GM03348 (cell line): ENCODE measurements at places on chromosomes 7 and 10.

DNA sequence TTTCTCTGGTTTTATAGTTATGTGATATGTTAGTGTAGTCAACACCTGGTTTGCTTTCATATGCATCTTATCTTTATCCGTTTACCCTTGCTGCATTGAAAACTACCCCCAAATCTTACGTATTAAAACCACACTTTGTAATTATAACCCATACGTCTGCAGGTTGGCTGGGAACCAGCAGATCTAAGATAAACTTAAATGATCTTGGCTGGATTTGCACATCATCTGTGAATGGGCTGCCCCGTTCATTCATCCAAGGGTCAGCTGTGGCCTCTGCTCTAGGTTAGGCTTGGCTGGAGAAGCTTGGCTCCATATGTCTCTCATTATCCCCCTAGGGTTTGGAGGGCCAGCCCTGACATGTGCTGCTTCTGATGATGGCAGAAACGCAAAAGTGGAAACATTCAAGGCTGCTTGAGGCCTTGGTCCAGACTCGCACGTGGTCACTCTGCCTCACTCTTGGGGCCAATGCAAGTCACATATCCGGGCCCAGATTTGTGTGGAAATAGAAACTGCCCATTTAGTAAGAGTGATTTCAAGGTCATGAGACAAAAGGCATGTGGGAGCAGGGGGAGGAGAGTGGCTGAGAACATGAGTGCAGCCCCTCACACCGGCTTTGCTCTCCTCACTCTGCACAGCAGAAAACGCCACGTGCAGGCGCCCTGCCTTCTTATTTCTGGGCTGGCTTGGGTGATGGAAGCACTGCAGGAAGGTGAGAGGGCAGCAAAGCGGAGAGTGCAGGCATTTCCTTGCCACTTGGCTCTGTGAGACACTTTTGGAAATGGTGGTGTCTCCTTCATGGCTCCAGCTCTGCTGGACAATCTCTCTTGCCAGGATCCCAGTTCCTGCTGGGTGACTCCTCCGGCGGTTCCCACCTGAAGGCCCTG is 553.8 kb downstream of the GLRX3 start:
- no peak for DNase-seq

DNA sequence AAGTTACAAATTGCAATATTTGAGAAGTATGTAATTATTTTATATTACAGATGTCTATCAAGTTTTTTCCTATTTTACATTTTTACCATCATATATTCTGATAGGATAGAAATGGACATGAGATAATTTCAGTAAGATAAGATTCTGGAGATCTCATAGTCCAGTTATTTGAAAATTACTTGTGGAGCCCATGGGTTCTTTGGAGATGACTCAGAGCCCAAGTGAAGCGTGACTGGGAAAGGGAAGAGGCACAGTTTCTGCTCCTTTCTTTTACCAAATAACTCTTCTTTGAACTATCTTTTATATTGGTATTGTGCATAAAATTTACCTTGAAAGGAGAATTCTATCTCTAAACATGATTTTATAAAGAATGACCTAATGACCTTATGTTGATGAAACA is 2.4 kb downstream of the CD36 start:
- DNase-seq = peak; percentile 45

- no peak for DNase-seq
Measured at GRCh38 chr7:37048674-37049073, 324.4 kb upstream of the AOAH start.

- peak; percentile 50 for DNase-seq
Measured at GRCh38 chr7:159030490-159031134, 114.1 kb downstream of the VIPR2 start.

DNA sequence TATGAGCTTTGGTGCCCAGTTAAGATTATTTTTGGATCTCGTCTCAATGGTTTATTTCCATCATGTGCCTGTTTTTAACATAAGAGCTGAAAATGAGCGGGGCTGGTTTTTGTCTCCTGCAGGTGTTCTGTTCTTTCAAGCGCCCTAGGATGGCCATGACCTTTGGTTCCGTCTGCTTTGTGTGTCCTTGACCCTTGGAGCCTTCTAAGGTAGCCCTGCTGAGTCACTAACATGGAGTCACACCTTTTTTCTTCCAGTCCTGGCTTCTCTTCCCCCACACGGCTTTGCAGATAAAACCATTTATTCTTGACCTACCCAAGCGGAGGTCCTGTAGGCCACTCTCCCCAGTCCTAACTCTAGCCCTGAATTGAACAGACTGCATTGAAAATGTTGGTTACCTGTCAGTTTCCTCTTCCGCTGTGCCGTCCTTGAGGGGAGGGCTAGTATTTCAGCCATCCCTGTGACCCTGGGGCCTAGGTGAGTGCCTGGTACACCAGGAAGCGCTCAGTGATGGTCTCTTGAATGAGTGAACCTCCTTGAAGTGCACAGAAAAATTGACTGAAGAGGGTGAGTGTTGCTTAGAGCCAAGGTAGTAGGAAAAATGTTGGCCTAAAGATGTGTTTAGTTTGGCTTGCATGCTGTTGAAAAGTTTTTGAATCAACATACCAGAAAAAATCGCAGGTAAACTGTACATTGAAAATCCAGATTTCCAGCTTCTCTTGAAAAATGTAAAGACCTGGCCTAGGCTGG is 48.0 kb downstream of the CAMK1D start:
- DNase-seq = no peak

DNA sequence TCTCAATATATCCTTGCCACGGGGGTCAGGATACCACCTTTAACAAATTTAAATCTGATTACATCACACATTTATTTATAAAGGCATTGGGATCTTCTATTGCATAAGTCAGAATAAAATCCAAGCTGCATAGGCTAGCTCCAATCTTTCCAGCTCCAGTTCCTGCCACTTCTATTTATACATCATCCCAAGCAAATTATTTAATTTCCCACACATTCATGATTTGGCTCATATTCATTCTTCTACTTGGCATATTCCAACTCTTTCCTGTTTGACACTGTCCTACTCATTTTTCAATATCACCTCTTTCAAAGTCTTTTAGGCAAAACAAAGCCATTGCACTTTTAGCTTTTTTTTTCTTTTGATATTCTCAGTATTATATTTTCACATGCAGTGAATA is 579.0 kb upstream of the FZD8 start:
- DNase-seq = no peak

DNA sequence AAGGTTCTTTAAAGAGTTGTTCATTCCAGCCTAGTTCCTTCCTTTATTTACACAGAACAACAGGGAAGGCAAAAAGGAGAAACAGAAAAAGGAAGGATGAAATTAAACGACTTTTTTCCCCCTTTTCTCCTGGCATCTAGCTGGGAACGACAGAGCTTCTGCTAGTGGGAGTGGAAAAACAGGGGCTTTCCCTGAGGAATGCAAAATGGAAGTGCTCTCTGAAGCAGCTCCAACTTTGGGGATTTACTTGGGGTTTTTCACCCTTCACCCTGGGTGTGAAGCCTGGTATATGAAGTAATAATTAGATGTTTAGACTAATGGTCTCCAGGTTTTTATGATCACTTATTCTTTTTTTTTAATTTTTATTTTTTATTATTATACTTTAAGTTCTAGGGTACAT is 4.2 kb downstream of the PMPCB start:
- DNase-seq = no peak

- no peak for DNase-seq
Measured at GRCh38 chr10:88170628-88171027, 307.2 kb downstream of the PTEN start.

DNA sequence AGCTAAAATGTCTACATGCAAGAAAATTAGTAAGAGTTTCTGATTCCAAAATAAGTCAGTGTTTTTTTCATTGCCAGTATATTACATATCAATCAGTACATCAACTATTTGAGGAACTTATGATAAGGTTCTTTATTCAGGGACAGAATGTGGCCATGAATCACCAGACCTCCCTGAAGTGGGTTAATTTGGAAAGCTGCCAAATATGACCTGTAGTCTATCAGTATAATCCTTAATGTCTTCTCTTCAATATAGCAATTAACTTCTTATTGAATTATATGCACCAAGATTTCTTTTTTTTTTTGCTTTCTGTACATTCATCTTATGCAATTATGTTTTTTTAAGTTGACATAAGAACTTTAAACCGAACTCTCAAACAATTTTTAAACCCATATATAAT is 714.5 kb upstream of the POT1 start:
- DNase-seq = no peak

DNA sequence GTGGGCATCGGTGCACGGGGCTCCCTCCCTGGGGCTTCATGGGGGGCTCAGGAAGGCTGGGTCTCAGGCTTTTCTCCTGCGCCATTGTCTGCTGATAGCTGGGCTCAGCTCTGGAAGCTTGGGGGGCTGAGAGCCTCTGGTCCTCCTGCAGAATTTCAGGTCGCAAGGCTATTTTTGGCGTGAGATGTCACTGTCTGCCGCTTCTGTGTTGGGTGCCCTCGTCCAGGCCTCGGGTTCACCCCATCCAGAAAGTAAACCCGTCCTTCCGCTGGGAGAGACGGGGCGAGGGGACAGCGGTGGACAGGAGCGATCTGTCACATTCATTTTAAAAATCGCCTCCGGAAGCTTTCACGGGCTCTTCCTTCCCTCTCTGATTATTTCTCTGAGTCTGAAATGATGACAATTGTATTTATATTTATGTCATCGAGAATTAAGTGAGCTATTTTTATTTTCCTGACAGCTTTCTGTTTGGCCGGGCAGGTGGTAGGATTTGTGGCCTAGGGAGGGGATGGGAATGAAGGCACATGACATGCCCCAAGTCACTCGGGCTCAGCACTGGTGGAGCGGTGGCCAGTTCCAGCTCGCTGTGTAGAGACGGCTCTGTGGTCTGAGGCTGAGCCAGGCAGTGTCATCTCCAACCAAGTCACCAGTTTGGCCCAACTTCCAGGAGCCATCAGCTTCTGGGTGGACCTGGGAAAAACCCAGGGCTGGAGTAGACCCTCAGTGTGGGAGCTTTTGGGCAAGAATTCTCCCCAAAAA is 40.7 kb upstream of the AP5Z1 start:
- no peak for DNase-seq

GRCh38 chr10:47027108-47027783 is 116.0 kb downstream of the PTPN20 start:
- no peak for DNase-seq
